ENCODE measurements at places on chromosomes 6 and 20. TPM values are rescaled to one million over a fixed set of nuclear protein-coding genes. Genes with fewer than 3 reads are reported as not detected.

GRCh38 chr6:44257025-44257752, at the start of gene SLC35B2:
Gene SLC35B2, minus strand, starts transcription at chr6:44257528. Its CDS starts 118 bp downstream, at chr6:44257410.
- peaks cover 6% of the 10 kb centered on the region for H3K27me3 ChIP-seq
- H3K27ac ChIP-seq = peak within 1 kb of the TSS; percentile 92
- H3K4me1 ChIP-seq = peaks cover 65% of the 10 kb centered on the region
- DNase-seq = peak; percentile 82
- H3K36me3 ChIP-seq = peaks cover 60% of the 10 kb centered on the region

DNA sequence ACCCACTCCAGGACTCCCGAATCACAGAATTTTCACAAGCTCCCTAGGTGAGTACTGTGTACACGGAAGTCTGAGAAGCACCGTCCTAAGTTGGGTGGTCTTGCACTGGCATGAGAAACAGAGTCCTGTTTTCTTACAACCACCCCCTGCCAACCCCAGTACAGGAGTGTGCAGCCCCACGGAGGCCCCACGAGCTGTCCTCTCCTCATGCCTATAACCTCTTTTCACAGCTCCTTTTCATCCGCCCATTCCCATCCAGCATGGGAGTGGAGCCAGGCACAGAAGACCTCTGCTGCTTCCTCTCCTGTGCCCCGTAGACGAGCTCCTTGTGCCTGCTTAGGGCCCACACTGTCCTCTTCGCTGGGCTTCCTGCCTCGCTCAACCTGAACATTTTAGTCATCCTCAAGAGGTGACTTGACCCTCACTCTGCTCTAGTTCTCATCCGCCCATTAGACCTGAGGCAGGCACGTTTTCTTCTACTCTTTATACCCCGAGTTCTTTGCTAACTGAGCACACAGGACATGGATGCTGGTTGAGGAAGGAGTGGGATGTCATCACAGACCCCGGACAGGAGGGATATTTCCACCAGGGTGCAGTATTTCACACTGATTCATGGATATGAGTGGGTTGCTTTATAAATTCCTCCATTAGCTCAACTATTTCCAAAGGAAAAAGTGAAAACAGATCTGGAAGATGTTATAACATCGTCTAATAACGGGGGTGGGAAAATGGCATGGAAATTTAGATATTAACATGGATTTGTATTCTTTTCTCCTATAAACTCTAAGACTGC, 160.5 kb downstream of the TTLL2 start:
- no peak for DNase-seq
- no peaks in the 10 kb centered on the region for H3K36me3 ChIP-seq
- no peak overlapping the region for H3K27ac ChIP-seq
- H3K27me3 ChIP-seq = peaks cover 32% of the 10 kb centered on the region
- no peak overlapping the region for H3K4me3 ChIP-seq

The DACT2 gene
- total RNA-seq = not detected

The PDYN gene
- total RNA-seq = not detected

The STMND1 gene
- not detected for total RNA-seq

GRCh38 chr6:157169226-157169625, 154.1 kb downstream of the TMEM242 start:
- H3K27me3 ChIP-seq = no peaks in the 10 kb centered on the region
- no peaks in the 10 kb centered on the region for H3K36me3 ChIP-seq

The CAGE1 gene
- total RNA-seq = 0.10 TPM

GRCh38 chr20:50724851-50725723, 6.3 kb upstream of the PARD6B start:
- peaks cover 5% of the 10 kb centered on the region for H3K4me1 ChIP-seq
- H3K27ac ChIP-seq = no peak overlapping the region
- no peaks in the 10 kb centered on the region for H3K36me3 ChIP-seq

GRCh38 chr6:75863001-75863400, 114.0 kb downstream of the MYO6 start:
- no peaks in the 10 kb centered on the region for H3K27me3 ChIP-seq
- DNase-seq = no peak
- no peak overlapping the region for H3K27ac ChIP-seq
- no peak overlapping the region for H3K4me3 ChIP-seq
- H3K36me3 ChIP-seq = no peaks in the 10 kb centered on the region

GRCh38 chr6:132007474-132008190, 56.5 kb upstream of the CCN2 start:
- no peaks in the 10 kb centered on the region for H3K36me3 ChIP-seq
- no peaks in the 10 kb centered on the region for H3K27me3 ChIP-seq
- H3K4me3 ChIP-seq = no peak overlapping the region
- H3K27ac ChIP-seq = no peak overlapping the region
- DNase-seq = no peak

- DNase-seq = peak; percentile 8
- H3K27me3 ChIP-seq = no peaks in the 10 kb centered on the region
- H3K36me3 ChIP-seq = no peaks in the 10 kb centered on the region
- no peak overlapping the region for H3K4me3 ChIP-seq
Observed at GRCh38 chr20:17281478-17281877, 54.6 kb downstream of the PCSK2 start.

The LPIN3 gene
- 1.8 TPM for total RNA-seq

- H3K4me3 ChIP-seq = no peak overlapping the region
- peaks cover 15% of the 10 kb centered on the region for H3K27me3 ChIP-seq
- H3K4me1 ChIP-seq = peaks cover 4% of the 10 kb centered on the region
- no peak for DNase-seq
Observed at GRCh38 chr6:163707387-163708355, 293.2 kb downstream of the QKI start.

- H3K4me1 ChIP-seq = no peaks in the 10 kb centered on the region
- no peaks in the 10 kb centered on the region for H3K36me3 ChIP-seq
- H3K27me3 ChIP-seq = no peaks in the 10 kb centered on the region
Observed at GRCh38 chr20:61628901-61629601, 377.0 kb downstream of the CDH4 start.

The CYP24A1 gene
- total RNA-seq = not detected

DNA sequence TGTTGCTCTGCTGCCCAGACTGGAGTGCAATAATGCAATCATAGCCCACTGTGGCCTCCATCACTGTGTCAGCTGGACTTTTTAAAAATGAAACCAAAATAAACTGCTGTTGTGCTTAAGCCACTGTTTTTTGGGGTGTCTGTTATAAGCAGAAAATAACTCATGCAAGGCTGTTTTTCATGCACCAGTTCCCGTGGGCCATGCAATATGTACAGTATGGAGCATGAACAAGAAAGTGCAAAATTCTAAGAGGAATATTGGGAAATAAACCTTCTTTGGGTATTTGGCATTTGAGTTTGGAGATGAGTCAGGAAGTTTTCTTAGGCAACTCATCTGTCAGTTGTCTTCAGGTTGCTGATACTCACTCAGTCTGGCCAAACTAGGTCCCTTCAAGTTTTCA, 14.9 kb upstream of the ZFAND3 start:
- H3K4me1 ChIP-seq = no peaks in the 10 kb centered on the region
- H3K4me3 ChIP-seq = no peak overlapping the region
- H3K27me3 ChIP-seq = peaks cover 2% of the 10 kb centered on the region
- no peaks in the 10 kb centered on the region for H3K36me3 ChIP-seq
- no peak for DNase-seq
- no peak overlapping the region for H3K27ac ChIP-seq

DNA sequence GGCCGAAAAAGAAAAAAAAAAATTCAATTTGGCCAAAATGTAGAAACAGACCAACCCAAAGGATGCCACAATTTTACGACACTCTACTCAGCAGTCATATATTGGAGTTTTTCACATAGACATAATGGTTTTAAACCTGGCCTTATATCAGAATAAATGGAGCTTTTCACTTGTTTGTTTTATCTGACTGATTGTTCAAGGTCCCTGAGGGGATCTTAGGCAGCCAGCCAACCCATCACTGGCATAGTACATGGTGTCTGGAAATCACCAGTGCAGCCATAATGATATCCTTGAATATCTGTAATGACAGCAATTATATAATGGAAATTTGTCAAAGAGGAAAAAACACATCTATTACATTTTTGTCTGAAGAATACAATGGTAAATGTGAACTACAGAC, 96.9 kb downstream of the PRSS35 start:
- H3K27ac ChIP-seq = no peak overlapping the region
- H3K4me1 ChIP-seq = no peaks in the 10 kb centered on the region
- DNase-seq = no peak
- H3K4me3 ChIP-seq = no peak overlapping the region
- peaks cover 3% of the 10 kb centered on the region for H3K27me3 ChIP-seq

DNA sequence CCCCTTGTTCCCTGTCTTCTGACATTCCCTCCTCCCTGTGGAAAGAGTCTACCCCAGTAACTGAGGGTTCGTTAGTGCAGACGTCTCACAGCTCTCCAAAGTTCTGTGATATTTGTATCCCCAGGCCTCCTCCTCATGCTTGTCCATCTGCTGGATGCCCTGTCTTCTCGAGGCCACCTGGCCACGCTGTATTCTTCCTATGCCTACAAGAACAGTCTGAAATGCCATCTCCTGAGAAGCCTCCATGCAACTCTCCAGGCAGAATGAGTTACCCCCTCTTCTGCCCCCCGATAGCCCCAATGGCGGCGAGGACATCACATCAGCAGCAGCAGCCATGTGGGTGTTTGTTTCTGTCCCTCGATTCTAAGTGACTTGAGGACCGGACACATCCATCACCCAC, 9.3 kb downstream of the ULBP2 start:
- peaks cover 3% of the 10 kb centered on the region for H3K4me1 ChIP-seq
- H3K36me3 ChIP-seq = peaks cover 1% of the 10 kb centered on the region
- peaks cover 71% of the 10 kb centered on the region for H3K27me3 ChIP-seq
- H3K27ac ChIP-seq = no peak overlapping the region

- H3K36me3 ChIP-seq = peaks cover 1% of the 10 kb centered on the region
- DNase-seq = no peak
Observed at GRCh38 chr6:44005507-44005903, 121.7 kb downstream of the MRPL14 start.

DNA sequence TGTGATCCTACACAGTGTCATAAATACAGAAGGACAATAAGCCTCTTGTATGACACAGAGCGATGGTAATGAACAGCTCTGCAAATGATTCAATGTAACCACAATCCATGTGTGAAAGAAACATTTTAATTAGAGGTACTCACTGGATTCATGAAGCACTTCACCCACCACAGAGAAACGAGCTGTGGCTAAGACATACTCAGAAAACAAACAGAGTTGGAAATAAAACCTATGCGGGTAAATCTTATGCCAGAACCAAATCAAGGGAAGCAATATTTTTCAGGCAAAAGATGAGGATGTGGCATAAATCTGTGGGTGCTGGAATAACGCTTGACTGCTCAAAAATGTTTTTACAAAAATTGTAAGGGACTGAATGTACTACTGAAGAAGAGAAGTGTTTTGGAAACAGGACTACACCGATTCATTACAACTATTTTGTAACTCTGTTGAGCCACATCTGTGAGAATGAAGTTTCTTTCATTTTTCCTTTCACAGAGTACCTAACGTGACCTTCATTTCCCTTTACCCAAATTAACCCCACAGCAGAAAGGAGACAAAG, 112.1 kb downstream of the WDR27 start:
- H3K4me1 ChIP-seq = peaks cover 27% of the 10 kb centered on the region
- H3K36me3 ChIP-seq = peaks cover 17% of the 10 kb centered on the region
- peaks cover 9% of the 10 kb centered on the region for H3K27me3 ChIP-seq
- DNase-seq = peak; percentile 14
- peak overlapping the region; percentile 47 for H3K4me3 ChIP-seq

- no peaks in the 10 kb centered on the region for H3K27me3 ChIP-seq
- H3K36me3 ChIP-seq = peaks cover 6% of the 10 kb centered on the region
- peaks cover 7% of the 10 kb centered on the region for H3K4me1 ChIP-seq
- no peak overlapping the region for H3K27ac ChIP-seq
- H3K4me3 ChIP-seq = no peak overlapping the region
Observed at GRCh38 chr20:62885046-62885895, 23.6 kb upstream of the TCFL5 start.

DNA sequence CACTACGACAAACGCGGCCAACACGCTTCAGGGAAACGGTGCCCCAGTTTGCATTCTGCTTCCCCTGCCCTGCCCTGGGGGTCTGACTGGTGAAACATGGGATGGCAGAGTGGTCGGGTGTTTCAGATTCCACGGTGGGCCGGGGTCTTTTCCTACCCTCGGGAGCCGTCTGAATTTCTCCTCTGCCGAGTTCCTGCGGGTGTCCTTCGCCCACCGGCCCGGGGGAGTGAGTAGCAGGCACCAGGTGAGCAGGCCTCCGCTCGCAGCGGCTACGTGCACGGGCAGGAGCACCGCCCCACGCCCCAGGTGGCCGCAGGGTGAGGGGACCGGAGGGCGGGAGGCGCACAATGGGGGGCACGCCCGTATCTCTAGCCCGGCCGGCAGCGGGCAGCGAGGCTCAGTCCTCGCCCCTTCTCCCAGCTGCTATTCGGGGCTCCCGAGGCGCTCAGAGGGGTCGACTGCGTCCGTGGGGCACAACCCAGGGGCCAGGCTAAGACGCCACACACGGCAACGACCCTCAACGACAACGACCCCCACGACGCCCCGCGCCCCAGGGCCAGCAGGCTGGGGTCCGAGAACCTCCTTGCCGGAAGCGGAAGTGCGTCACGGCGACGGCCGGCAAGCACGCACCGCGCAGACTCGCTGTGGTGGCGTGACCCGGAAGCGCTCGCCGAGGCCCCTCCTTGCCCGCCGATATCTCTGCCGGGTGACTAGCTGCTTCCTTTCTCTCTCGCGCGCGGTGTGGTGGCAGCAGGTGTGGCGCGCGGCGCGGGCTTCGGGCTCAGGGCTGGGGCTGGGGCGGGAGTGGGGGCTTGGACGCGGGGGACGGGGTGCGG, at the start of gene RPS21:
RPS21 (plus strand) TSS at position 721 of the 836 bp plus-strand sequence. CDS start 236 bp downstream, outside the sequence.
- peak within 1 kb of the TSS; percentile 93 for H3K27ac ChIP-seq
- H3K4me1 ChIP-seq = peaks cover 39% of the 10 kb centered on the region
- peak within 1 kb of the TSS; percentile 93 for H3K4me3 ChIP-seq
- DNase-seq = peak; percentile 95

The TMEM74B gene
- 1.5 TPM for total RNA-seq

DNA sequence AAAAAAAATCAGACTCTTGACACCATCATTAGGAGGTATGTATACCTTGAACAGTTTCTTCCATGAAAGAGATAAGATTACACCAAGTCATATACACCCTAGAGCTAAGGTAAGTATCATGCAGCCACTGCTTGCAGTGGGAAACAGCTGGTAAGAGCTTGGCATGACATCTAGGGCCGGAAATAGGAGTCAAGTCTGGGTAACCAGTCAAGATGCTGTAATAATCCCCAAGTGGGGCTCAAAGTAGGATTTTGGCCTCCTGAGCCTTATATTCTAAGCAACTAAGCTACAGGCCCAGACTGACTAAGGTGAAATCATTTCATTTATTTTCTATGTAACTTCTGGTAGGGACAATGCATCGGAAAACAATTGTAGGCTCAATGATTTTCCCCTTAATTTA, 23.9 kb downstream of the TRERF1 start:
- DNase-seq = no peak
- no peaks in the 10 kb centered on the region for H3K27me3 ChIP-seq
- H3K36me3 ChIP-seq = peaks cover 17% of the 10 kb centered on the region
- H3K4me1 ChIP-seq = peaks cover 61% of the 10 kb centered on the region
- H3K27ac ChIP-seq = no peak overlapping the region

- peaks cover 4% of the 10 kb centered on the region for H3K27me3 ChIP-seq
- no peaks in the 10 kb centered on the region for H3K4me1 ChIP-seq
- no peak for DNase-seq
Observed at GRCh38 chr6:118212451-118213173, 305.5 kb downstream of the SLC35F1 start.

The ZNF133 gene
- 5.0 TPM for total RNA-seq

The PTPRT gene
- total RNA-seq = not detected
